ENCODE measurements at places on chromosomes 13 and 19. TPM values are rescaled to one million over a fixed set of nuclear protein-coding genes. Genes with fewer than 3 reads are reported as not detected.

DNA sequence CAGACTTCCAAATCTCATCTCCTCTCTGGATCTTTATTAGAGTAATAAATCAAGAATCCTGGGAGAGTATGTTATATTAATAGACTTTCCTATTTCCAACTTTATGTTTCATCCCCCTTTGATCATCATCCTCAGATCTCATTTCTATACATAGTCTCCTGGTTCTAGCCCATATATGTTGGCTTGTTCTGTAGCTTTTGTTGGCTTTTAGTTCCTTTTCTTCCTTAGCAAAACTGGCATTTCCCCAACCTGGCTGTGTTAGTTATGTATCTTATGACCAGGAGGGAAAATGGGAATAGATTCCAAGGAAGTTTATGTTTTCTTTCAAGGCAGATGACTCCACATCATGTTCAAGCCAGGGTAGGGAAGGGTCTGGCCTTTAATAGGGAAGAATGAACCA, 2464.5 kb downstream of the PCDH9 start:
- no peak for DNase-seq

- DNase-seq: no peak
Observed at GRCh38 chr19:18967358-18968146, 26.5 kb upstream of the HOMER3 start.

DNA sequence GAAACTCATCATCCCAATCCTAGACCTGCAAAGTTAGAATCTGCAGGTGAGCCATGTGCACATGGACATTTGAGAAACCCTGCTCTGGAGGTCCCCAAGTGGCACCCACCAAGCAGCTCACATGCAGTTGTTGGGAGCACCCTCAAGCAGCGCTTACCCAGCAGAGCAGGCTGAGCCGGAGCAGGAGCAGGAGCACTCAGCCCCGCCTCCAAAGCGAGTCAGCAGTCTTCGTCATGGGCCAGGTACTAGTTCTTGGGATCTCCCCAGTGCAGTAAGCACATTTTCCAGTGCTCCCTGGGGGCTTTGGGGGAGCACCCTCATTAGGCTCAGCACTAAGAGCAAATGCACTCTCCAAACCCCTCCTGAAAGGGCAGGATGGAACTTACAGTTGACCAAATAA, 572.7 kb downstream of the IRS2 start:
- DNase-seq: no peak

- no peak for DNase-seq
Observed at GRCh38 chr19:10617409-10618121, 7.8 kb upstream of the SLC44A2 start.

DNA sequence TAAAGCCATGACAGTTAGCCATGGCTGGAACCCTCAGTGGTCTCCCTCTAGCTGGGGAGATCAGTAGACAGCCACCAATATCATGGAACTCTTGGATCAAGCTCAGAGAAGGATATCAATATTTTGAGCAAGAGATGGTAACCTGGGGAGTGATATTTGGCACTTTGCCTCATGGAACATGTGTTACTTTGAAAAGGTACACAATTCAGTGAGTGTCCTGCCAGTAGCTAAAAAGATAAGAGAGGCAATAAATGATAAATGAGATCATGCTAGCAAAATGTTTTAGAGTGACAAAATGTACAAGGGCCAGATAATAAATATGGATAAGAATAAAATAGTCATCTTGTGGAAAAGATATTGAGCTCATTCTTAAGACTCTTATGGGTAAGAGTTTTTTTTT, 1618.7 kb downstream of the OLFM4 start:
- no peak for DNase-seq

GRCh38 chr13:111353508-111353907, 33.1 kb downstream of the TEX29 start:
- no peak for DNase-seq

ZNF599 gene
- total RNA-seq: 8.0 TPM

GRCh38 chr19:16036397-16036925, 39.8 kb upstream of the TPM4 start:
- DNase-seq: no peak

- peak; percentile 40 for DNase-seq
Observed at GRCh38 chr19:50959731-50960500, 7.1 kb upstream of the KLK5 start.

DNA sequence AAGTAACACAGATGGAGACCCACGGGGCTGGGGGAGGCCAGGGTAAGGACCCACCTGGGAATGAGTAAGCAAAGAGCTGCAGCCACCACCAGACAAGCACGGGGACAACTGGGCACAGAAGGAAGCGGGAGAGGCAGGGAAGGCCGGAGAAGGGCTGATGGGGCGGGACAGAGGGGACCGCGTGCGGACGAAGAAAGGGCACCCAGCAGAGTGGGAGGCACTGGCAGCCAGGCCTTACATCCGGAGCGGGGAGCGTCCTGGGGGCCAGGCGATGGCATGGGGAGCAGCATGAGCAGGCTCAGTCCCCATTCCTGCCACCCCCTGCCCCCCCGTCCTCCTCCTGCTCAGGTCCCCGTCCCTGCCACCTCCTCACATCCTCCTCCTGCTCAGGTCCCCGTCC, 3.0 kb downstream of the PROZ start:
- no peak for DNase-seq

CKM gene
- total RNA-seq: not detected

DCLK1 gene
- total RNA-seq: 11.2 TPM

GRCh38 chr13:38767506-38768265, 80.8 kb downstream of the FREM2 start:
- DNase-seq: no peak

DNA sequence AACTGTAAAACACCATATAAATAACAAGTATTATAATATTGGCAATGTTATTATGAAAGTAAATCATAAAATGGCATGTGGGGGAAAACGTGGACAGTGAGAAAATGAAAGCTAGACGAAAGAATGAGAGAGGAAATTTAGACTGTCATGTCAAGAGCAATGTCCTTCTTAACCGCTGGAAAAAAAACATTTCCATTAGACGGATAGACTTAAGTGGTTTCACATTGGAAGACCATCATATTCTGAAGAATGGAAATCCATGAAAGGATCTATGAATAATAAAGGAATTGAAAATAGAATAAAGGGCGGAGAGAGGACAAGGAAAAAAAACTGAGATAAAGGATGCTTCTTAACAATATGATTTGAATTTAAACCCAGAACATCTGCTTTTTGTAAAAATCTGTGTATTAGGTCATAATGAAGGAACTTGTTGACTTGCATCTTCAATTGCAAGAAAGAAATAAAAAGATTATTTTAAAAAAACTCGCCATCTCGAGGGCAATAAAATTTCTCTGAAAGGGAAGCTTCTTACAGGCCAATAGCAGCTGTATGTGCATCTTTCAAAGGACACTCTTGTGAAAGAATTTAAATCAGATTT, 90.6 kb downstream of the SPRY2 start:
- no peak for DNase-seq

GRCh38 chr13:79237981-79238380, 168.1 kb downstream of the RBM26 start:
- no peak for DNase-seq

KCNC3 gene
- total RNA-seq: 6.4 TPM

ALKBH7 gene
- total RNA-seq: 37.1 TPM

ZNF526 gene
- total RNA-seq: 21.3 TPM
